ENCODE measurements at places on chromosomes 7 and 10.
A peak's percentile ranks its signal among the peaks of the same experiment; 100 is the strongest.

DNA sequence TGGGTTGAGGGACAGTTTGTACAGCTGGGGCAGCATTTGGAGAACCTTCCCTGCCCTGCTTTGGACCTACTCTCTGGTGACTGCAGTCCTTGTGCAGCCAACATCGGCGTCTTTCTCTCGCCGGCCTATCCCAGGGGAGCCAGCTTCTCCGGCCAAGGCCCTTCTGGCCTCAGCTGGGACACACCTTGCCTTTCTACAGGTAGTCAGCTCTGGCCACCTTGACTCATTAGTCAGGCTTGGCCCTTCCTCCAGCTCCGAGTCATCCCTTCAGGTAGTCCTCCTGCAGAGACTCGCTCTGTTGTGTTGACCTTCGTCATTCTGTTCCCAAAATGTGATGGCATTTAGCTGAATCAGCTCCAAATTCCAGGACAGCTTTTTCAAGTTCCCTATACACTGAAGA is 145.0 kb upstream of the CHST15 start:
- DNase-seq = no peak

GRCh38 chr7:143203386-143203785 is 18.5 kb upstream of the TAS2R40 start:
- DNase-seq = no peak

DNA sequence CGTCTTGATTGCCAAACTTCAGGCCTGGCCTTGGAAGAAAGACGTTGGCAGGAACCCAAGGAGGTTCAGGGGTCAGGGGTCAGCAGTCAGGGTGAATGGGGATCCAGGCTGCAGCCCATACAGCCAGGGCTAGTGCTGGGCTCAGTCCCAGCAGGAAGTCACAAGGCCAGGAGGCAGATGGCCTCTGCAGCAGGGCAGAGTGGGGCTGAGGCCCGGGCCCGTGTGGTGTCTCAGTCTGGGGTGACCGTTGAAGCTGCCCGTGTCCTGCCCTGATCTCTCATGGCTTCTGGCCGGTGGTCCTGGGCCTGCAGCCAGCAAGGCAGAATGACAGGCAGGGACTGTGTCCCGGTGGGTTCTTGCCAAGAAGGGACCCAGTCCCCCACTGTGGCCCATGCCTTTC is 26.6 kb upstream of the PURB start:
- DNase-seq = no peak

DNA sequence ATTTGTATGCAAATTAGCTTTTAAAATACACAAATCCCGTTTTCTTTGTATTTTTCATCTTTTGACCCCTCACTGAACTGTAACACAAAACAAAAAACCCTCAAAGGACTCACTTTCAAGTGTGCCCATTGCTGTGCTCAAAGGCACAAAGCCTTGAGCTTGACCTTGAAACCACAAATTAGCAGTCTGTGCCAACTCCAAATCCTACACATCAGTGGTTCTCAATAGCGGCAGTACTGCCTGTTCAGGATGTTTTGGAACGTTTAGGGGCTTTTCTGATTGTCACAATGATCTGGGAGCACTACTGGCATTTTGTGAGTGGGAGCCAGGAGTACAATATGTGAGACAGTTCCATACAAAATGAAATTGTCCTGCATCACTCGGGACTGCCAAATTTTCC is 55.5 kb downstream of the KDM7A start:
- no peak for DNase-seq

GRCh38 chr10:5958675-5959074 is 18.7 kb downstream of the IL15RA start:
- no peak for DNase-seq

GRCh38 chr7:78716876-78717275 is 736.6 kb downstream of the MAGI2 start:
- DNase-seq = no peak

DNA sequence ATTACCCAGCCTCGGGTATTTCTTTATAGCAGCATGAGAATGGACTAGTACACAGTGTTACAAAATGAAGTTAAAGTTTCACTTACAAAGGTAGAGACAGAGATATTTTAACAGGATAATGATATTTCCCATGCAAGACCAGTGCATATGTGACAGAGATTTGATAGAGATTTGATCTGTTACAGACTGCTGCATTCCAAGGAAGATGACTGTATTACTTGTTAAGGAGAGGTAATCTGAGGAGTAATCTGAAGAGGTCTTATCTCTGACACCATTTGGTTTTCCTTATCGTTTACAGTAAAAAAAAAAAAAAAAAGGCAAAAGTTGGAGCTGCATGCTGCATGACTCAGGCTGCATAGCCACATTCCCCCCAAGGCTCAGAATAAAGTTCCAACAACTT is 289.6 kb downstream of the POM121L12 start:
- DNase-seq = no peak

- DNase-seq = no peak
Measured at GRCh38 chr10:104548090-104548489, 93.0 kb upstream of the SORCS3 start.

DNA sequence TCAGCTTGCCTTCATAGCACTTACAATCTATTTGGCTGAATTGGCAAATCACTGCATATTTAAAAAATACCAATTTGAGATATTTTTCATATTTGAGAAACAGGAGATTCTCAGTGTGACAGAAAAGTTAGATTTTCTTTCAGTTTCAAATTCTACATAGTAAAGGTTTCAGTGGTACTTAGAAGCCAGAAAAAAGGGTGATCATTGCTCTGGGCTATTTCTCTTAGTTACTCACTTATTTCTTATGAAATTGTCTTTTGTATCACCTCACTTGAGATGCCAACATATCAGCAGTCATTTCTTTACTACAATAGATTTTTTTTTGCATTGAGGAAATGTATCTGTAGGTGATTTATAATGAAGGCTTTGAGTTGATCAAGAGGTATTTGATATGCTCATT is 478.2 kb downstream of the GATA3 start:
- no peak for DNase-seq

- no peak for DNase-seq
Measured at GRCh38 chr7:75916259-75916658, 1.3 kb downstream of the POR start.

- DNase-seq = peak; percentile 49
Measured at GRCh38 chr7:95871075-95871848, 98.9 kb downstream of the DYNC1I1 start.

- no peak for DNase-seq
Measured at GRCh38 chr7:41351091-41351490, 351.8 kb downstream of the INHBA start.

DNA sequence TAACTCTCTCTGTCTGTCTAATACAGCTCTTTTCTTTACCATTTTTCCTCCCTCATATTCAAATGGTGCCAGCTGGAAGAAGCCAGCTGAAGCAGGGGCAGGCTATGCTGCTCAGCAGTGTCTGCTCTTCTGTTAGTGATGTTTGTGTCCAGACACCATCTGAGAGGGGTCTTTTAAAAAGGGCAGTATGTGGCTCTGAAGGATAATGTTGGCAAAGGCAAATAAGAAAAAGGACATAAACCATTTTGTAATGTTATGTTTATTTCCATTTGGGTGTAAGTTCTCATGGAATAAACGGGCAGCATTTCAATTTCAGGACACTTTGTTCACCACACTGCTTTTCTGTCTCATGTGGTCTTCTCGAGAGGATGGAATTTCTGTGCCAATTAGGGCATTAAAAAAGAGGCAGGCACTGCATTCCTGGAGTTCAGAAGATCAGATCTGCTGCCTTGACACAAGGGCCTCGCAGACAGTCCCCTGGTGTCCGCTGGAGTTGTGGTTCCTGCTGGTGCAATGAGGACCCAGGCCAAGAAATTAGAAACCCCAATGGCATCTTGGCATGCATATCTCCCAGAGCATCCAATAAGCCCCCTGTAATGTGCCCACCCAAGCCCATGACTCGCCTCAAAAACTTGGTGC is 109.0 kb upstream of the ELMO1 start:
- no peak for DNase-seq

- no peak for DNase-seq
Measured at GRCh38 chr7:88357294-88357693, 50.6 kb upstream of the STEAP4 start.

- no peak for DNase-seq
Measured at GRCh38 chr10:102654566-102654965, 10.3 kb downstream of the TRIM8 start.

- DNase-seq = no peak
Measured at GRCh38 chr7:78080811-78081210, 282.2 kb downstream of the PHTF2 start.

GRCh38 chr10:5666841-5667630 is 641 bp upstream of the ASB13 start:
- DNase-seq = no peak

GRCh38 chr10:128633864-128634540 is 507.8 kb upstream of the MKI67 start:
- no peak for DNase-seq

- no peak for DNase-seq
Measured at GRCh38 chr7:155725006-155725355, 80.5 kb downstream of the RBM33 start.

- DNase-seq = no peak
Measured at GRCh38 chr10:30550967-30551815, 78.4 kb downstream of the LYZL2 start.

GRCh38 chr10:67599597-67599996 is 96.4 kb downstream of the CTNNA3 start:
- no peak for DNase-seq

- DNase-seq = no peak
Measured at GRCh38 chr10:59718257-59718656, 8.6 kb upstream of the SLC16A9 start.

DNA sequence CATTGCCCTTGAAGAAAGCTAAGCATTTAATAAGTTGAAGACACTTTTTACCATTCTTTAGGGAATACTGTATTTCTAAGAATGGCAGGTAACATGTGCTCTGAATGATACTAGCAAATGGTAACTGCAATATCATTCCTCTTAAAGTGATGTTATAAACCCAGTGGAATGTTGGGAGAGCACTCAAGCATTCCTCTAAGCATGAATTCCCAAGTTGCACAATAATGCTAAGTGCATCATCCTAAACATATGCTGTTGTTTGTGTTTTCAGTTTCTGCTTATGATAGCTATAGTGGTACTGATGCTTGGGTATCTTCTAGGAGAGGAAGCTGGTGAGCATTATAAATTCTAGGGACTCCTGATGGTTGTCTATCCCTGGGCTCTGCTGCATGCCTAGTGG is 673.9 kb downstream of the PHTF2 start:
- DNase-seq = no peak

Data from GM10248 (cell line).